Fibroblast of skin of right biceps (primary cell): ENCODE measurements at places on chromosomes 13 and 19.

DNA sequence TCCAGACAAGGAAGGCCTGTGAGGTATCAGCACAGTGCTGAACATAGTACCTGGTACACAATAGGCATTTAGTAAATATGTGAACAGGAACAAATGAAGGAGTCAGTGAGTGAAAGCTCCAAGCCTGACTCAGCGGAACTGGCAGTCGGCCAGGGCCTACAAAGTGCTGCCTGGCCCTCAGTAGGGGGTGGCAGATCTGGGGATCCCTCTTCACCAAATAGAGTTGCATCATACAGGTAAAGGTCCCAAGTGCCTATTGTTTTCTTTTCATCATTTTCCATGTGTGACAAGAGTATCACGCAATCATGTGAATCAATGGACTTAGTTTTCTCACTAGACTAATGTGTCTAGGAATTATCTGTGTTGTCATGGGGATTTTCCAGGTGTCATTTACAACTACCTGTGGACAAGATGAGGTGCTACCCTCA is 9.2 kb downstream of the CYP2B6 start:
- DNase-seq, result peak; percentile 1

- no peak for DNase-seq
These were observed 480.4 kb upstream of the SGCG start for GRCh38 chr13:22700246-22700887.

DNA sequence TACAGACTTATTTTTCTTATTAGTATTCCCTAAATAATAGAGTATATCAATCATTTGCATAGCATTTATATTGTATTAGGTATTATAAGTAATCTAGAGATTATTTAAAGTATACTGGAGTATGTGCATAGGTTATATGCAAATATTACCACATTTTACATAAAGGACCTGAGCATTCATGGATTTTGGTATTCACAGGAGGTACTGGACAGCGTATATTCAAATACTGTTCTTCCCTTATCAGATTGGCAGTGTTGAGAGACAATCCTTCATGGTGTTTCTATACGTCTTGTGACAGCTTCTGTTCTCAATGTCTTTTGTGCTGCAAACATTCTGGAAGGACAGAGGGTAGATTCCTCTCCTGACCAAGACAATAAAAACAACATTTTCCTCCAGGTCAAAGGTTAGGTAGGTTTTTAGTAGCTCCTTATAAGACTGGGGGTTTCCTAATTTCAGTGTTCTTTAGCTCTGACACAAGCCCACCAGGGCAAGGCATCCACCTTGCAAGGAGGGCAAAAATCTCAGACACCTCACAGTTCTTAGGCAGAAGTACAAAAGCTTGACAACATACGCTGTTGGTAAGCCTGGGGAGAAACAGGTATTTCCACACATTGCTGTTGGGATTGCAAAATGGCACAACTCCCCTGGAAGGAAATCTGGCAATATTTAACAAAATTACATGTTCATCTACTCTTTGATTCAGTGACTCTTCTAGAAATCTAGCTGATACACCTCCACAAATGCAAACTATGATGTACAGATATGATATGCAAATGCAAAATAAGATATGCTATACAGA is 20.6 kb upstream of the PCCA start:
- DNase-seq, result no peak

GRCh38 chr13:63044589-63045313 is 1629.1 kb upstream of the PCDH20 start:
- no peak for DNase-seq

DNA sequence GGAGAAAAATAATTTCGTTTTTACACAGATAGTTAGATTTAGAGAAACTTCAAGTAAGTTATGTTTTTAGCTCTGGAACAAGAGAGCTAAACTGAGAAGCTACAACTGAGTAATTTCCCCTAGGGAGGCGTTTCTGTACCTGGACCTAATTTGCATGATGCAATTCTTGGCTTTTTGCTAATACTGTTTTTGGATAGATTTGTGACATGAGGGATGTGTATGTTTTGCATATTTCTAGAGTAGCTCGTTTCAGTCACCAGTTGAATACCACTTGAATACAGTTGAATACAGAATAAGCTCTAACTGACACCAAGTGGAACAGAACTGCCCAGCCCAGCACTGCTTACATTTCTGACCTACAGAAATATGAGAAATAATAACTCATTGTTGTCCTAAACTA is 1227.9 kb upstream of the SPRY2 start:
- DNase-seq, result no peak

GRCh38 chr13:45178349-45179162 is 22.3 kb downstream of the KCTD4 start:
- DNase-seq, result peak; percentile 88

DNA sequence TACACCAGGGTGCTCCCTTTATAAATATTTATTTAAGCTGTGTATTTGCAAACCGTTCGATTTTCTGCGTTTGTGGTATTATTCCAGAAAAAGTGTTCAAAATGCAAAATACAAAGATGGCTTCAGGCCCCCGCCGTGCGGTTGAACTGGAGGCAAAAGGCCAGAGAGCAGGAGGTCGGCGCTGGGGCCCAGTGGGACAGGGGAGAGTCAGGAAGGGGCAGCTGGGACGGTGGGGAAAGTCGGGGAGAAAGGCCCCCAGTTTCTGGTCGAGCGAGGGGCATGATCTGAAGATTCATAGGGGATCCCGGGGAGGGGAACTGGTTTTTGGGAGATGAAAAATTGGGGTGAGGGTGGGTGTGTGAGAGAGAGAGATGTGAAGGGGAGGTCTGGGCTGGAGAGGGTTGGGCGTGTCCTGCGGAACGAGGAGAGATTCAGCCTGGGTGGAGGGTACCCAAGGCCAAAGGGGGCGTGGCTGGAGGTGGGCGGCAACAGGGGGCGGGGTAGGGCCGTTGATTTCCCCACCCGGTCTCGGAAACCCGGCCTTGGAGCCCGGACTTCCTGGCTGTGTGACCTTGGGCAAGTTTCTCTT is 678 bp downstream of the ISOC2 start:
- DNase-seq, result peak; percentile 81

GRCh38 chr13:24224232-24224680 is 63.7 kb downstream of the SPATA13 start:
- DNase-seq, result no peak

- DNase-seq, result no peak
These were observed 27.1 kb upstream of the C1QTNF9 start for GRCh38 chr13:24282256-24282655.

DNA sequence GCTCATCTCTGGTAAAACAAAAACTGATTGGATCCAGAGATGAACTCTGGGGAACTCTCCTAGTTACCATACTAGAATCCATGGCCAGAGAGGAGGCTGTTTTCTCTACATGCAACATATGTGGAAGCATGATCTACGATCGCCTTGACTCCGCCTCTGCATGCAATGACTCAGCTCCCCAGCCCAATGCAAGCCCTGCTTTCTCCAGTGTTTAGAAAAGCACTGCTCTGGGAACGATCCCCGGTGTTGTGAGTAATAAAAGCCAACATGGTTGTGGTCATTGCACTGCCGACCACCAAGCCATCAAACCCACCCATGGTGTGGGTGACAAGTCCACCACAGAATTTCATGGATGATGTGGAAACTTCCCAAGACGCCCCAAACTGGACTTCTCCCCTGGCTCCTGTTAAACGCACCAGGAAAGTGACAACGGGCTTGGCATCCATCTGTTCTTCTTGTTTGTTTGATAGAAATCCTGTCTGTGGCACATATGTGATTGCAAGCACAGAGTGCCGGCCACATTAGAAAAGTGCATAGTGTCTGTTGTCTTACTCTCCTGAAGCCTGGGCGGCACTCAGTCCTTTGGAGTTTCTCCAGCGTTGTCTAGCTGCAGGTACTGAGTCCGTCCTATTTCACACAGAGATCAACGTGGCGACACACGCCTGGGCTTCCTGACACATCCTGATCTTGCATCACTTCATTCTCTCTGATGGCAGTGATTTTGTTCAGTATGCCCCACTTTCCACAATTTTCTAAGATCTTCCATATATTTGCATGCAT is 36.4 kb upstream of the VSTM2B start:
- no peak for DNase-seq

- DNase-seq, result no peak
These were observed 412.5 kb upstream of the PCDH9 start for GRCh38 chr13:67642657-67643056.

DNA sequence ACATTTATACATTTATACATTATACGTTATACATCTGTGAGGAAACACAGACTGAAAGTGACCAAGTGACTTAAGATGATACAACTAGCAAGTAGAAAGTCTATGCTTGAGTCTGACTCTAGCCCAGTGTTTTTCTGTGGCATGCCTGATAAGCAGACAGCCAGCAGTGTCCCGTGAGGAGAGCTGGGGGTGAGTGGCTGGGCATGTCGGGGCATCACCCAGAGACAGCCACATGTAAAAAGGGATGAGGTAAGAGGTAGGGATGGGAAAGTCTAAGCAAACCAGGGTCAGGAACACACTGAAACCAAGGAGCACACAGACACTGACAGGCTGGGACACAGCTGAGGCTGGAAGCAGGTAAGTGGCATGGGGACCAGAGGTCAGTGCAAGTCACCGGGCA is 333.2 kb downstream of the FOXO1 start:
- no peak for DNase-seq

GRCh38 chr13:47829690-47830089 is 171.4 kb downstream of the SUCLA2 start:
- DNase-seq, result peak; percentile 82

DNA sequence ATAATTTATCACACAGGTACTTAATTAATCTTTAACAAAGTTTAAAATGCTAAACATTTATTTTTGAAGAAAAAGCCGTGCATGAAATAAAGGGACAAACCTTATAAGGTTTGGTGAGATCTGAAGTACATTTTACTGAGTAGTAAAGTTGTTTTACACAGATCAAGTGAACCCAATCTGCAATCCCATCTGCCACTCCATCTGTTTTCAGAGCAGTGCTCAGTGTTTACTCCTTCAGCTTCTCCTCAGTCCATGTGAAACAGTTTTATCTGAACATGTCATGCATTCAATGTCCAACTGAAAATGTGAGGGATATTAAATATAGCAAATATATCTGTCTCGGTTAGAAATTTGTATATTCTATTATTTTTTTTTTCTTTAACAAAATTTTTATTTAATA is 166.8 kb downstream of the MAB21L1 start:
- DNase-seq, result no peak

GRCh38 chr13:110869805-110870706 is 44.8 kb downstream of the ANKRD10 start:
- peak; percentile 98 for DNase-seq

- DNase-seq, result no peak
These were observed 21.1 kb upstream of the CCDC97 start for GRCh38 chr19:41288673-41289530.

GRCh38 chr13:113151745-113152690 is 6.4 kb upstream of the PROZ start:
- peak; percentile 78 for DNase-seq

DNA sequence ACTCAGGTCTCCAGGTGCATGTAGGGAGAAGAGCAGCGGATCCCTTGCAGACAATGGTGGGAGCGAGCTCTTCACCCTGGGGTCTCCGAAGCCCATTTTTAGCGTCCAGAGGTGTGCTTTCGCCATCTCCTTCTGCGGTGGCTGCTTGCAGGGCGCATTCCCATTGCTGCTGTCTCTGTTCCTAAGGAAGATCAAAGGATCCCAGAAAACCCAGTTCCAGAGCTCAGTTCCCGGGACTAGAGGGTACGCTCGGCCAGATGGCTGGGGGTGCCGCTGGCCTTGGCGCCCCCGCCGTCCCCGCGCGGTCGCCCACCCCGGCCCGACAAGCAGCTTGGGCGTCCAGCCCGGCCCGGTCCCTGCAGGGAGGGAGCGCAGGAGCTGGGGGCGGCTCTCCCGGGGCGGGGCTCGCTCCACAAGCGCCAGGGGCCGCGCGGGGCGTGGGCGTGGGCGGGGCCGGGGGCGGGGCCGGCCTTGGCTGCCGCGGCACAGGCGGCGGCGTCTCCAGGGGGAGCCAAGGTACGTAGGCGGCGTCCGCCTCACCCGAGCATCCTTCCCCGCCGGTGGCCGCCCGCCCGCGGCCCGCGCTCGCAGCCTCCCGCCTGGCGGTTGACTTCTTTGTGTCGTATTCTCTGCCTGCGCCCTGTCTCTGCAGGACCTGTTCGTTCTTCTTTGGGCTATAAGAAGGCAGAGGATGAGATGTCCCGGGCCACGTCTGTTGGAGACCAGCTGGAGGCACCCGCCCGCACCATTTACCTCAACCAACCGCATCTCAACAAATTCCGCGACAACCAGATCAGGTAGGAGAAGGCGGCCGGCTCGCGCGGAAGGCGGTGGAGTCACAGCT is 96.8 kb downstream of the ATP8A2 start:
- peak; percentile 35 for DNase-seq

- no peak for DNase-seq
These were observed 11.1 kb downstream of the PDE4A start for GRCh38 chr19:10431254-10431942.
